GM12865 (cell line): ENCODE measurements at places on chromosomes 16 and 17.
A peak's percentile ranks its signal among the peaks of the same experiment; 100 is the strongest.

DNA sequence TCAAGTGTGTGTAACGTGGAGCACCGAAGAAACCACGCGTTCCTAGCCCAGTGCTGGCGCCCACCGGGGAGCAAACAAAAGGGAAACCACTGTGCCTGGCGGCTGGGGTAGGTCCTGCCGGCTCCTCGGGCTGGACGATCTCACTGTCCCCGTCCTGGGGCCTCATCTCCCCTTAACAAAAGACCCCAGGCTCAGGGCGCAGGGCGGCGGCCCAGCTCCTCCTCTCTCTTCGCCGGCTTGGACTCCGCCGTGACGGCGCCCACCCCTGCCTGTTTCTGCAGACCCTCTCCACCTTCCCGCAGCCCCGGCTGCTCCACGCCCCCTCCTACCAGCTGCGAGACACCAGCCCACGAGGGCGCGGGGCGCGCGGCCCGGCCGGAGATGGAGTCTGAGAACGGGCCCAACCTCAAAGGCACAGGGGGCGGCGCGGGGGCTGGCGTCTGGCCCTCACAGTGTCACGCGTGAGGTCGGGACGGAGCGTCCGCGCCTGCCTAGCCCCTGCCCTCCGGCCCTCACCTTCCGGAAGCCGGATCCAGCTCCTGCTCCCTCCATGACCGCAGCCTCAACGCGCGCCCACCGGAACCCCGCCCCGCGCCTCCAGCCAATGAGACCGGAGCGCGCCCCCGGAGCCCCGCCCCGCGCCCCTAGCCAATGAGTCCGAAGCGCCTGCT, at the start of gene CENPX:
Gene CENPX (minus strand): TSS at position 569 of the 671 bp plus-strand sequence. CDS start 17 bp downstream, at position 552.
- DNase-seq: no peak

GRCh38 chr17:4562015-4562969, 1.9 kb upstream of the GGT6 start:
- no peak for DNase-seq

- DNase-seq: no peak
These were observed 241.1 kb downstream of the SOX9 start for GRCh38 chr17:72361892-72362291.

- peak; percentile 42 for DNase-seq
These were observed 17.4 kb upstream of the OR1F1 start for GRCh38 chr16:3170440-3171180.
